Hematopoietic multipotent progenitor cell treated with erythropoietin and hydrocortisone succinate and interleukin-3 and kit ligand, for 15 days (in vitro differentiated cells): ENCODE measurements at places on chromosomes 5 and 9.

DNA sequence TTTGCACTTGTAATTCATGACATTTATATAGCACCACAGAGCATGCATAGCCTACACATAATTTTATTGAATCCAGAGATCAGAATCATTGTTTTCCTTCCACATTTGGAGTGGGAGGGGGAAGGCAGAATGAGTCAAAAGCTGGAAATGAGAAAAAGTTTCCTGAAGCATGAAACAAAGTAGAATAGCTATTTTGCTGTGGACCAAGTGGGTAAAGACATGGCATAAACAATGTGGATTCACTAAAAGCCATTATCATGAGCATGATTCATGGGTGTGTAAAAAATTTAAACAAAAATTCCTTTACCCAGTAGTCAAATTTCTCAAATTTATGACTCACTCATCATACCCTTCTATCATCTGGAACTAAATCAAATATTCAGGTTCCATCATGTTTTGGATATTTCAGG is 97.9 kb downstream of the YIPF5 start:
- DNase-seq: no peak

DNA sequence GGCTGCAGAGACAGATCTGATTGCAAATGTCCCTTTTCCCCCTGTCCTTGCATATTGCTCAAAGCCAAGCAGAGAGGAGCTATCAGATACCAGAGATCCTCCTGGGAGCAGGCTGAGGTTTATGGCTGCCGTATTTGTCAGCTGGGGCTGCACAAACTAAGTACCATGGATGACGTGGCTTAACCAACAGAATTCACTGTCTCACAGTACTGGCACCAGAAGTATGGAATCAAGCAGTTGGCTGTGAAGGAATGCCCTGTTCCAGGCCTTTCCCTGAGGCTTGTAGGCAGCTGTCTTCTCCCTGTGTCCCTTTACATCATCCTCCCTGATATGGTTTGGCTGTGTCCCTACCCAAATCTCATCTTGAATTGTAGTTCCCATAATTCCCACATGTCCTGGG is 2.6 kb downstream of the CFAP90 start:
- no peak for DNase-seq

GRCh38 chr5:151637676-151638075 is 46.5 kb upstream of the FAT2 start:
- no peak for DNase-seq

GRCh38 chr5:62043289-62044280 is 262.4 kb upstream of the KIF2A start:
- DNase-seq: no peak

- no peak for DNase-seq
Observed at GRCh38 chr5:54956922-54957321, 28.5 kb downstream of the ESM1 start.

- no peak for DNase-seq
Observed at GRCh38 chr9:92770360-92770995, 5.8 kb upstream of the BICD2 start.

DNA sequence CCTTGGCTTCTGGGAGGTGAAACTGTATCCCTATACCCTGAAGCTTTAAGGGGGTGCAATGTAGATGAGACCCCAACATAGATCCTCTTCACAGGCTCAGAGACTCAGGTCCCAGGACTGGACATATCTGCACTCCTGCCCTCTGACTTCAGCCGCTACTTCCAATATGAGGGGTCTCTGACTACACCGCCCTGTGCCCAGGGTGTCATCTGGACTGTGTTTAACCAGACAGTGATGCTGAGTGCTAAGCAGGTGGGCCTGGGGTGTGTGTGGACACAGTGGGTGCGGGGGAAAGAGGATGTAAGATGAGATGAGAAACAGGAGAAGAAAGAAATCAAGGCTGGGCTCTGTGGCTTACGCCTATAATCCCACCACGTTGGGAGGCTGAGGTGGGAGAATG is 5.4 kb downstream of the CA9 start:
- DNase-seq: no peak

- DNase-seq: no peak
Observed at GRCh38 chr5:172117977-172118701, 69.9 kb downstream of the STK10 start.

DNA sequence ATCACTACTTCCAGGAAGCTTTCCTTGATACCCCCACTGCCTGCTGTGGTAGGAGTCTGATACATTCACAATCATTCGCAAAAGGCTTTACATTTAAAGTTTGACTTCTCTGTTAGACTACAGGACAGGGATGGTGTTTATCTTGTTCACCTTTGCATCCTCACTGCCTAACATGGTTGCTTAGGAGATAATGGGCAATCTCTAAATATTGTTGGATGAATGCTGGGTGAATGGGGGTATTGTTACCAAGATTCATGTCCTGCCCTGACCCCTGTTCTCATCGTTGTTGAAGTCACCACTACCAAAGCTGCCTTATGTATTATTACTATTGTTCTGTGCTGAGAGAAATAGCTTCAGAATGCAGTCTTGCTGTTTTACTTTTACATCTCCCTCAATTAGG is 7.7 kb upstream of the TMEFF1 start:
- DNase-seq: no peak

DNA sequence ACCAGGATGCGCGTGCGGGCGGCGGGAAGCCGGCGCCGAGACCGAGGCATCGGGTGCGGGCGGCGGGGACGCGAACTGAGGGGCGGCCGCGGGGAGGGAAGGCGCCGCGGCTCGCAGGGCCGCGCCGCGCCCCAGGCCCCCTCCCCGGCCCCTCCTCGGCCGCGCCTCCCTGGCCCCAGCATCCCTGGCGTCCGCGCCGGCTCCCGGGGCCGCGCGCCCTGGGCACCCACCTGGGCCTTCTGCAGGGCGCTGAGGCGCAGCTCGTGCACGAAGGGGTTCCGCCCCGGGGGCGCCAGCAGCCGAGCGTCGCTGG is 324 bp downstream of the LPCAT1 start:
- no peak for DNase-seq

GRCh38 chr9:122912964-122913673 is at the start of gene ZBTB6:
TSS of gene ZBTB6 (minus strand) at chr9:122913323. CDS start at chr9:122912072, 1,251 bp downstream.
- peak; percentile 64 for DNase-seq

DNA sequence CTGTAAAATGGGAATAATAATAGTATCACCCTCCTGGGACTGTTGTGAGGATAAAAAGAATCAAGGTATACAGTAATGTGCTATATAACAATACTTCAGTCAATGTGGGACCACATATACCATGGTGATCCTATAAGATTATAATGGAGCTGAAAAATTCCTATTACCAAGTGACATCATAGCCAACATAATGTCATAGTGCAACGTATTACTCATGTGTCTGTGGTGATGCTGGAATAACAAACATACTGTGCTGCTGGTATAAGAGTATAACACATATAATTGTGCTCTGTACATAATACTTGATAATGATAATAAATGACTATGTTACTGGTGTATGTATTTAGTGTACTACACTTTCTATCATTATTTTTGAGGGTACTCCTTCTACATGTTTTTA is 38.1 kb downstream of the LIFR start:
- DNase-seq: no peak

GRCh38 chr5:53165431-53166182 is 56.0 kb upstream of the MOCS2 start:
- DNase-seq: no peak

- DNase-seq: no peak
Observed at GRCh38 chr9:3035579-3036332, 191.9 kb upstream of the PUM3 start.

- no peak for DNase-seq
Observed at GRCh38 chr5:171149333-171149732, 159.7 kb upstream of the TLX3 start.

DNA sequence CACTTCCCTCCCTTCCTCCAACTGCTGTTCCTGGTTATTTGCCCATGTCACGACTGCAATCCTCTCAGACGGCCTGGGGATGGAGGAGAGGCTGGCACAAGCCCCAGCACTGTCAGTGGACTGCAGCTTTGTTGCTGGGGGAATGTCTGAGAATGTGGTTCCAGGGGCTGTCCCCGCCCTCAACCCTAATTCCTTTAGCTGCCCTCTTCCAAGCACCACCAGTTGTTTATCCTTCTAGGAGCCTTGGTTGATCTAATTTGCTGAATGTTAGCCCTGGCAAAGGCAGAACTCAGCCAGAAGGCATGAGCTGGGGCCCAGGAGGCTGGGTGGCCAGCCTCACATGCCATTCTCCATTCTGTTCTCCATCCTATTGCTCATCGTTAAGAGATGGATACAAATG is 51.6 kb downstream of the ADAM19 start:
- no peak for DNase-seq

DNA sequence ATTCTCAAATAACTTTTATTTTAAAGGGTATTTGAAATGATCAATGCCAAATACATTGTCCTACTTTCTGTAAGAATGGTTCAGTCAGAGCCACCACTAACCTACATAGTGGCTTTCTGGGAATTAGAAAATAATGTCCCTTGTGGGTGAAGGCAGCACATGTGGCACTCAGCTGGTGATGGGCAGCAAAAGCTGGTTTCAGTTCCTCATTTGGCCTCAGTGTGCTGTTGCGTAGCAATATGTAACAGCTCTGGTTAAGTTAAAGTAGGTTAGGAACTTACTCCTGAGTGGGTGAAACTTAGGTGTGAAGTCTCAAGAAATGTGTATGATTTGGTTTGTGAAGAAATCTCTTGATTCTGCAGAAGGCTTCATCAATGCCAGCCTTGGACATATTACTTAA is 99.6 kb upstream of the SPEF2 start:
- DNase-seq: no peak

- no peak for DNase-seq
Observed at GRCh38 chr9:133527444-133527920, 2.7 kb upstream of the MYMK start.

- no peak for DNase-seq
Observed at GRCh38 chr9:131670247-131671132, 69.4 kb downstream of the RAPGEF1 start.

GRCh38 chr9:4016789-4017188 is 283.1 kb downstream of the GLIS3 start:
- no peak for DNase-seq

- DNase-seq: no peak
Observed at GRCh38 chr9:98176391-98177259, 15.8 kb downstream of the CORO2A start.

DNA sequence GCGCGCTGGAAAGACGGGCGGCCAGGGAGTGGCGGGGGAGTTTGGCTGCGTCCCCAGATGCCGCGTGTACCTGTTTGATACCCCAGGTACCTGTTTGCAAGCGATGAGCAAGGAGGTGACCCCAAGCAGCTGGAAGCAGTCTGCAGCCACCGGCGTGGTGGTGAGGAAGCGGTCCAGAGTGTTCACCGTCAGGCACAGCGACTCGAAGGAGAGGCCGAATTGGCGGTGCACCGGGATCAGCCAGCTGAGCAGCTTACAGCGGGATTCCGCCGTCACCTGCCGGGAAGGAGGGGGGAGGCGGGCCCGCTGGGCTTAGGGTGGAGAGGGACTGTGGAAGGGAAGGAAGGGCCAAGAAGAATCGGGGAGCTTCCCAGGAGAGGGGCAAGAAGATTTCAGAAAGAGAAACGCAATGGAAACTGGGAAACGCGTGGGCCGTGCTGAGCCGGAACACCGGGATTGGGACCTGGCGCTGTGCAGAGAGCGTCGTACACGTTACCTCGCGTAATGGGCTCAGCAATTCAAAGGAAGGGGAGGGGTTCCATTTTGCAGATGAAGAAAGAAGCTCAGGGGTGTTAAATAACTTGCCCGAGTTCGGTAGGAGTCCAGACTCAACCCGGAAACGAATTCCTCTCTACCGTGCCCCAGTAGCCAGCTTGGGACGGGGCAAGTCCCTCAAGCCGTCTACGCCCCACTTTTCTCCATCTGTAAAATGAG is 980 bp downstream of the CCNO start:
- DNase-seq: no peak

DNA sequence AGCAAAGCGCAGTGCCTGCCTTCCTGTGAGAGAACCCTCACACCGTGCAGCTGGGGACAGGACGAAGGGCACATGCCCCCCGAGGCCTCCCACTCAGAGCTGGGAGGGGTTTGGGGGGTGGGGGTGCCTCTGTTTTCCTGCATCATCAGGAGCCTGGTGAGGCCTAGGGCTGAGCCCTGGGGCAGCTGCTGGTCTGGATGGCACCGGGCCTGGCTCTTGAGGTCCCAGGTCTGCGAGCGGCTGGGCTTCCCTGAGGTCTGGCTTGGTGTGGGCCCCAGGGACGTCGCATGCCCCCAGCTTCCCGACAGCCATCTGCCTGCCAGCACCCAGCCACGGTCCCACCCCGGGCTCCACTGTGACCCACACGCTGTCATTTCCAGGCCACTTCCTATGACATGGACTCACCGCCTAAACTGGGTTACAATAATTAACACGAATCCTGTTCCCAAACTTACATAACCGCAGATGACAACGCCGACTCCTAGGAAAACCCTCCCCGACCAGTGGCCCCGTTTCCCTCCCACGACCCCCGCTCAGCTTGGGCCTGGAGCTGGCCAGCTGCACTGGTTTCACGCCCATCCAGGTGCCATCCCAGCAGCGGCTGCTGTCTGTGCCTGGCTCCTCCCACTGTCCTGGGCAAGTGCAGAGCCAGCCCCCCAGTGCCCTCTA is 8.7 kb downstream of the NACC2 start:
- no peak for DNase-seq

GRCh38 chr9:130990306-130990977 is 18.5 kb upstream of the LAMC3 start:
- no peak for DNase-seq

GRCh38 chr9:93243112-93243511 is 59.2 kb downstream of the WNK2 start:
- DNase-seq: no peak

GRCh38 chr5:16983022-16983639 is 47.0 kb upstream of the MYO10 start:
- no peak for DNase-seq

DNA sequence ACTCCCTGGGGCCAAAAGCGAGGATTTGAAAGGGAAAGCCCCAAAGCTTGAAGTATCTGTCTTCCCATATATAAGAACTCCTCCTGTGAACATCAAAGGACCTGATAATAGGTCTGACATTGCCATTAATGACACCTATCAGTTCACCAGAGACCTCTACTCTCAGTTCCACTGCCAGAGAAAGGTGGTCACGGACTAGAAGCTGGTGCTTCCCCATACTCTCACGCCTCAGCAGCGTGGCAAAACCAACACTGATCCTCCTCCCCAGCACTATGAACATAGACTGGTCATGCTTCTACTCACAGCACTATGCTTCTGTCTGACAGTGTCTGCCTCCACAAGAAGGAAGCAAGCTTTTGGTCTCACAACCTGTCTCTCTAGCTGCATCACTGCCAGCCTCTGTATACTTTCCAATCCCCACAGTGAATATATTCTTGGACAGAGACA is 37.9 kb downstream of the NRG2 start:
- no peak for DNase-seq

GRCh38 chr9:91282292-91282691 is 79.4 kb downstream of the AUH start:
- DNase-seq: no peak
